AG09309 (cell line): ENCODE measurements at places on chromosomes 16 and 17.

DNA sequence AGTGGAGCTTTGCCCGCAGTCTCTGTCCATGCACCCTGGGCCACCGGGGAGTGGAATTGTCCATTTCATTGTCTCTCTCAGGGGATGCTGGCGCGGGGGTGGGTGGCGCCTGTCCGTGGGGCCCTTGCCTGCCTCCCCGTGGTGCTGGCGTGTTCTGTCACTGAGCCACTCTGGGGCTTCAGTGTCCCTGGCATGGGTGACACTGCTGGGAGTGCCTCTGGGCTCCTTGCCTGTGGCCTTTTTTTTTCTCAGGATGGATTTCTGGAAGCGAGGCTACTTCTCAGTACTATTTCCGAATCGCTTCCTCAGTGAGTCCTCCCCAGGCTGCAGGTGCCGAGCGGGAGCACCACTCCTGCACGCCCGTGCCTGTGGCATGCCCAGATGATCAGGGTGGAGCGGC lies 55.0 kb downstream of the PDPK1 start:
- DNase-seq = no peak

GRCh38 chr17:50172130-50172529 lies 6.3 kb downstream of the SGCA start:
- DNase-seq = no peak

DNA sequence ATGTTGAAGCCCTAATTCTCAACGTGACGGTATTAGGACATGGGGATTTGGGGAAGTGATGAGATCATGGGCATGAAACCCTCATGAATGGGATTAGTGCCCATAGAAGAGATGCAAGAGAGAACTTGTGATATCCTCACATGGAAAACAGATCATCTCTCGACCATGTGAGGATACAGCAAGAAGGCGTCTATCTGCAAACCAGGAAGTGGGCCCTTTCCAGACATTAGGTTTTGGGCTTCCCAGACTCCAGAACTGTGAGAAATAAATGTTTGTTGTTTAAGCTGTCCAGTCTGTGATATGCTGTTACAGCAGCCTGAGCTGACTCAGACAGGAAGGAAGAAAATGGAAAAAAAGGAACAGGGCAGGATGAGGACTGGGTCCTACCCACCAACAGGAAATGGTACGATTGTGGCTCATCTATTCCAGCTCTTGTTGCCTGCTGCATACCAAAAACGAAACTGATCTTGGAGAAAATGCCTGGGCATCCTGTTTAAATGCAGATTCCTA lies 21.9 kb upstream of the SSTR2 start:
- DNase-seq = no peak

- DNase-seq = no peak
These were observed 18.2 kb downstream of the ITGAE start for GRCh38 chr17:3782751-3783150.

DNA sequence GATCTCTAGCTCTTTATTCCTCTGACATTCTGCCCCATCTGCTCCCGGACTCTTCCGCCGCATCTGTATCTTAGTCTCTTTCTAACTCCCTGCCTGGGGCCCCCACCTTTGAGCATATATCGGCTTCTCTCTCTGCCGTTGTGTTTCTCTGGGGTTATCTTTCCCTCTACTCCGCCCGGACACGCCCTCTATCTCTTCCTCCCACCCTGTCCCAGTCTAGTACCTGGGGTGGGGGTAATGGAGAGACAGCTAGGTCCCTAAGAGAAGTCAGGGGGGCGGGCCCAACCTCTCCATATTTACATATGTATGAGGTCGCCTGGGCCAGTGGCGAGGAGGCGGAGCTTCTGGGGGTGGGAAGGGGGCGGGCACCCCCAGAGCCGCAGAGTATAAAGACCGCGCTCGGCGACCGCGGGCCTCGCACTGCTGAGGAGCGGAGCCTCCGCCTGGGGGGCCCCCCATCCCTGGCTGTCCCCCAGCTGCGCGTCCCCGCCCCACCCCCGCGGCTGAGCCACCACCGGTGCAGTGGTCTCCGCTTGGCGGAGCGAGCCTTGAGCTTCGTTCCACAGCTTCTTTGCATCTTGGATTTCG lies at the start of gene ATP1B2:
Gene ATP1B2, plus strand, starts transcription at position 418 of the 588 bp plus-strand sequence. CDS start 593 bp downstream, outside the sequence.
- DNase-seq = no peak
